Stimulated activated CD8-positive, alpha-beta memory T cell treated with anti-CD3 and anti-CD28 coated beads, Interleukin-4, amount 100 ng/mL, for 1 hour (primary cell): ENCODE measurements at places on chromosomes 2 and 18.

DNA sequence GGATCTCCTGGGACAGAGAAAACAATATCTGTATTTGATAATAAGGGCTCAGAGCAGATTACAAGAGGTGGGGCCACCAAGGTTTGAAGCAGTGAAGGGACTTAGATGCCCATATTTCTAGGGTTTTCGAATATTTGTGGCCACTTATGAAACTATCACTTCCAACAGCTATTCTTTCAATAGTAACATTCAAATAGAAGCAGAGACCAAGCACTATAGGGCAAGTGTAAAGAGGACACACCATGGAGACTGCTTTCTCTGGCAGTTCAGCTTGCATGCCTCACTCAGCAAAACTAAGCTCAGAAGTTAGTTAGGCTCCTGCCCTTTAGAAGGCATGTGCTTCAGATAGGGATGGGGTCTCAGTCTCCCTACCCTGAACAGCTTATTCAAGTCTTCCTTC, 10.3 kb downstream of the PSTPIP2 start:
- DNase-seq = no peak

DNA sequence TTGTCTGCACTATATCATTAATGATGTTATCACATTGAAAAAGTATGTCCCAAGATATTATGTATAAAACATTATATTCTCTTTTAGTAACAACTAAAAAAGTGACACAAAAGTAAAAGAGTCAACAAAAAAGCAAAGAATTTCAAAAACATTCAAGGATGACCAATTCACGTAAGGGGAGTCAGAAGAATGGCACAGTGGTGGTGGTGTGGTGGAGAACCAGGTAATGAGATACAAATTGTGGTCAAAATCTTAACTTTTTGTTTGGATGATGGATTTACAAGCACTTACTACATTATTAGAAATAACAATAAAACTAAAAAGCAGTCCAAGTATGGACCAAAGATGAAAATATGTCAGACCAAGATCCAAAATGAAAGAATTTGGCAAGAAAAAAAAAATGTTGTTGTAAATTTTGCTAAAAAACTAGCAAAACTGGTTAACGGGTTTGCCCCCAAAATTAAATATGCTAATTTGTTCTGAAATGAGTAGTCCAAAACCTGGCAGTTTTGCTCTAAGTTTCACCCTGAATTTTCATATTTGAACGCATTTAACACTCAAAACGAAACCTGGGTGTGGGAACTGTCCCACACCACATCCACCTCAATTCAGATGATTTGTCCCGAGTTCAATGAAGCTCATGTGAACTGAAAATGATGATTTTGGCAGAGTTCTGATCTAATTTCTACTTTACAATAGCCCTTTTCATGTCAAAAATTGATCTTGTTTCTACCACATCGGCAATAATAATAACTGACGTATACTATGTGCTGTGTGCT, 135.8 kb downstream of the IKZF2 start:
- DNase-seq = no peak

DNA sequence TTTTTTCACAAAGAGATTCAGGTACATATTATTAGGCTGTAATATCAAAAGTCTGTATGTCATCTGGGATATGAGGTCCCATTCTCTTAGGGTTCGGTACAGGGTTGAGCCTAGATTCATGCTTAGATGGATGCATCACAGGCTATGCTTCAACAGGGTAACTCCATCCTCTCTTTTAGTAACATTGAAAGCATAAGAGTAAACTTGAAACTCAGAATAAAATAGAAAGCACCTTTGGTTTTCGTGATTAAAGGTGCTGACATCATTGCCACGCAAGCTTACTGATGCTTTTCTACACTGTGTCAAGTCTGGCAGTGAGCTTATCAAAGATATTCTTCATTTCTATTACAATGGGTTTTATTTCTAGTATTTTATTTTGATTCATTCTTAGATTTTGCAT, 419.1 kb upstream of the DSEL start:
- no peak for DNase-seq

- no peak for DNase-seq
These were observed 52.2 kb upstream of the PTPRM start for GRCh38 chr18:7514796-7515440.

DNA sequence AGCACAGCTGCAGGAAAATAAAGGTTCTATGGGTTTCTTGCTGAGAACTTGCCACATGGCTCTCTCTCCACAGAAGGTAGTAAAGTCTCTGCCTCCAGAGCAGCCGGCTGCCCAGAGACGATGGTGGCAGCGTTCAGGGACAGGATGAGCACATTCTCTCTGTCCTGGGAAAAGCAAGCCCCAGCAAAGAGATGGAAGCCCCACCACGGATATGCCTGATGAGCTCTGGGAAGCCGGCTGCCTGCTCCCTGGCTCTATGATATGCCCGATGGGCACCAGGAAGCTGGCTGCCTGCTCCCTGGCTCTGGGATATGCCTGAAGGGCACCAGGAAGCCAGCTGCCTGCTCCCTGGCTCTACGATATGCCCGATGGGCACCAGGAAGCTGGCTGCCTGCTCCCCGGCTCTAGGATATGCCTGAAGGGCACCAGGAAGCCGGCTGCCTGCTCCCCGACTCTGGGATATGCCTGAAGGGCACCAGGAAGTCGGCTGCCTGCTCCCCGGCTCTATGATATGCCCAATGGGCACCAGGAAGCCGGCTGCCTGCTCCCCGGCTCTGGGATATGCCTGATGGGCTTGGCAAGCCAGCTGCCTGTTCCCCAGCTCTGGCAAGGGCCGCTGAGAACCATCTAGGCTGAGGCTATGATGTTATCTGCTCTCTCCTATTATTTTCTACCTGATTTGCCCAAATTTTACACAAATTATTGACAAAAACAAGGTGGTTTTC, 21.5 kb upstream of the SNTG2 start:
- DNase-seq = no peak

- no peak for DNase-seq
These were observed at the start of gene MOGAT1 for GRCh38 chr2:222671259-222672067. TSS of gene MOGAT1 (plus strand) at chr2:222671658. CDS start at chr2:222671786, 128 bp downstream.

DNA sequence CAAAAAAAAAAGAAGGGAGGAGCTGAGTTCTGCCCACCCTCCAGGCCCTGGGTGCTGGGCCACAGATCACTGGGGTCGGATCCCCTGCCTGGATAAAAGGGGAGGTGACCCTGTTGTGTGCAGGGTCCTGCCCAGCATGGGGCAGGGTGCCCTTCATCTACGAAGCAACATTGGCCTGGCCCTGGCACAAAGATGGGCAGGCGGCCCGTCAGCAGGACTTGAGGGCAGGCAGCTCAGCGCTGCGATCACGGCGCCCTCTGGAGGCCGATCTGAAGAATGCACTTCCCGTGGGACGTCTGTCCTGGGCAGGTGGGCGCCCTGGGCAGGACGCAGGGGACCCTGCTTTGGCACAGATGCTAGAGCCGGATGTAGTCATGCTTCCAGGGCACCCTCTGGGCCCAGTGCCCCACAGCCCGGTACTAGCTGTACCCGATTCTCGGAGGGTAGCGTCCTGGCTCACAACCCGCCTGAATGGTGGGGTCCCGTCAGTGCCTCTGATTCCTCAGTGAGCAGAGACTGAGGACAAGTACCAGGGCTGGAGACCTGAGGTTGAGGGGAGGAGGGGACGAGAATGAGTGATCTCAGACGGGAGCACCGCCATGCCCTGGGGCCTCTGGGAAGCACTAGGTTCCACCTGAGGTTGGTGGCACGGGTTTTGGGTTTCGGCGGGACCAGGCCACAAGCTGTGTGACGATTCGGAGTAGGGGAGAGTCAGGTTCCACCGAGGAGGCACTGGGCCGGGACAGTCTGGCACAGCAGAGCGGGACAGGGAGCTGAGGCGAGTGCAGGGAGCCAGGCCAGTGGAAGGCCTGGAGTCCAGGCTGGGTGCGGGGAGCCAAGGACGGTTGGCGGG, 18.0 kb downstream of the ARID5A start:
- DNase-seq = no peak

DNA sequence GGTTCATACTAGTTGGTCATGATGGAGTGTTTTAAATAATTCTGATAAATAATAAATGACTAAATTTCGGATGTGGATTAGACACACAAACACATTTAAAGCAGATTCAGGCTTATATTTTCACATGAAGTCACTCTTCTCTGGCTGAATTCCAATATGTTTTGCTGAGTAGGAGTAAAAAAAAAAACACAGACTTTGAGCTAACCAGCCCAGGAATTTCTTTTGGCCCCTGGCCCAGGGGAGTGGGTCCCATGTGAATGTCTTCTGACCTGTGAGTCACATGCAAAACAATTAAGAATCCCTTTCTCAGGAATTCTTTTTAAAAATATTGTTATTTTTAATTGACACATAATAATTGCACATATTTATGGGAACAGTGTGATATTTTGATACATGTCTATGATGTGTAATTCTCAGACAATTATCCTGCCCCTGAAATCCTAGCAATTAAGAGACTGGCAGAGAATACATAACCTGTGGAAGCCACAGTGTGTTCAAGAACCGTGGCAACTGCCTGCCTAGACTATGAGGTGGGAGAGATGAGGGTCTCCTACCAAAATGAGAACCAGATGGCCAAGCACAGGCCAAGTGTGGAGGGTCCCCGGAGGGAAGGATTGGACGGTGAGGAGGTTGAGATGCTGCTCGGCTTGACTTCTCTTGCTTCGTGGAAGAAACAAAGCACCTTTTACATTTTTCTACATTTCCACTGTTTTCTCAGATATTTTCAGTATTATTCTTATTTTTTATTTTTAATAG, 236.4 kb downstream of the PIEZO2 start:
- DNase-seq = no peak
